ENCODE measurements at places on chromosomes 3 and 15.

GRCh38 chr15:60379525-60380274 lies 18.1 kb downstream of the ANXA2 start:
- no peak for DNase-seq

- no peak for DNase-seq
These were observed 439.4 kb upstream of the RBMS3 start for GRCh38 chr3:28841441-28841840.

- no peak for DNase-seq
These were observed 5.2 kb downstream of the LINS1 start for GRCh38 chr15:100596792-100597191.

DNA sequence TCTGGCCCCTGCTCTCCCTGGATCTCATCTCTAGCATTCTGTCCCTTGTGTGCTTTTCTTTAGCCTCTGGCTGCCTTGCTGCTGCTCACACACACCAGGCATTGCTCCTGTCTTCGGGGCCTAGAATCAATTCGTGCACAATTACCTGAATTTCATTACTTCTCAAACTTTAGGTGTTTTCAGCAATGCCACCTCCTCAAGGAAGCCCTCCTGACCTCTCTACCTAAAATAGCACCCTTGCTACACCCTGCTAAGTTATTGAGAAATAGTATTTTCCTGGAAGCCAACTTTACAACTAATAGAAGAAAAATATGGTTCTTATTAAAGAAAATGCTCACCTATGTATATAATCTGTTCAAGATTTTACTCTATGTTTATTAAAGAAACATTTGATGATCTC lies 40.4 kb downstream of the CP start:
- no peak for DNase-seq

- no peak for DNase-seq
These were observed 1.8 kb upstream of the RPP25 start for GRCh38 chr15:74958320-74958907.

DNA sequence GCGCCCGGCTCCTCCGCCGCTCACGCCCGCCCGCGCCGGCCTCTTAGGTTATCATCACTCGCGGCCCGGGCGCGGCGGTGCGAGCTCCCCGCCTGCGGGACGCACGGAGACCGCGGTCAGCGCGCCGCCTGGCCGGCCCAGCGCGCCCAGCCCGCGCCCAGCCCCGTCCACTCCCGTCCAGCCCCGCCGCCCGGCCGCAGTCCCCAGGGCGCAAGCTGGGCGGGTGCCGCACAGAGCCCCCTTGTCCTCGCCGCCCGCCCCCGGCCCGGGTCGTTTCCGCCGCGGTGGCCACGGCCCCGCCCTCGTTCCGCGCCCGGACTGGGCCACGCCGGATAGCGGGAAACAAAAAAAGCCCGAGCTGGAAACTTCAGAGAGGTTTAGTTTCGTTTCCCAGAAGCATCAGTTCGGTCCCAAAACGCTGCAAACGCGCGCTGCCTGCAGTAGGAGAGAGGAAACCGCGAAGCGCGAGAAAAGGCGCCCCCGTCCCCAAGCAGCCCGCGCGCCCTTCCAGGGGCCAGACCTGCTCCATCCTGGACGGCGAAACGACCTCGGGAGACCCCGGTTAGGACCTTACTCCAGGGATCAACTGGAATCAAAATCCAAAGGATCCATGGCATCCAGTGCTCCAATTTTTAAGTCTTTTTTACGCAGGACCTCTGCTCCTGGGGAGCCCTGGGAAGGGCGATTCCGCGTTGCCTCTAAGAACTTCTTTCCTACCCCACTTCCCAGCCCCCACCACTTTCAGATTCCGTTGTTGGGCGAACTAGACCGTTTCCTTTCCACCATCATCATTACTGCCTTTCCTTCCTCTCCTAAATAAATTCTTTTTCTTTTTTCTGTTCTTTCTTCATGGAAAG lies at the start of gene ATP10A:
Gene ATP10A (minus strand): TSS at position 217 of the 857 bp plus-strand sequence. CDS start 231 bp downstream, outside the sequence.
- no peak for DNase-seq

GRCh38 chr15:43100971-43101370 lies 4.9 kb downstream of the UBR1 start:
- DNase-seq = no peak

DNA sequence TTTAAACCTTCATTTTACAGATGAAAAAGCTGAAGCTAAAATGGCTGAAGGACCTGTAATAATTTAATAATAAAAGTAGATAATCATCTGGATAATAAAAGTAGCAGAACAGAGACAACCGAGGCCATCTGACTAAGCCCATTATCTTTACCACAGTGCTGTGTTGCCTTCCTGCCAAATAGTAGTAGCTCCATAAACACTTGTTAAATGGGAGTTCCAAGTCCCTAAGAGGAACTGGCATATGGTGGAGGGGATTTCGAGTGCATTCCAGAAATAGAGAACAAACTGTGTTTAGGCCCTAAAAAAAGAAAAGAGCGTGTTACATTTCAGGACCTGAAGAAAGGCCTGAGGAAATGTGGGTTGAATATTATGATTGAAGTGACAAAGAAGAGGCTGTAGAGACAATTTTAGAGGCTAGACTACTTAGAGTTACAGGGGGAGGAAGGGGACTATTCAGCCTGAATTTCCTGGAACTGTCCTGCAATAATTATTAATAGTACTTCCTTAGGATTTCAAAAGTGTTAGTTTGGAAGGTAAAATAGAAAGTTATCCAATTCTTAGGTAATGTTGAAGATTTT lies 424.3 kb downstream of the ROBO2 start:
- DNase-seq = no peak

DNA sequence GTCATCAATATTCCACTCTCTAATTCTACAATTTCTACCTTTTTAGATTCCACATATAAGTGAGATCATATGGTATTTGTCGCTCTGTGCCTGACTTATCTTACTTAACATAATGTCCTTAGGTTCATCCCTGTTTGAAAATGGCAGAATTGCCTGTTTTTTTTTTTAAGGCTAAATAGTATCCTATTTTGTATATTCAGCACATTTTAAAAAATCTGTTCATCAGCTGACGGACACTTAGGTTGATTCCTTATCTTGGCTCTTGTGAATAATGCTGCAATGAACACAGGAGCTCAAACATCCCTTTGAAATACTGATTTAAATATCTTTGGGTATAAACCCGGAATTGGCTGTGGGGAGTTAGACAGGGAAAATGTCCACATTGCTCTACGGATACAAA lies 326.7 kb upstream of the THBS1 start:
- DNase-seq = no peak
